AG04450 (cell line): ENCODE measurements at places on chromosomes 1 and 21.

GRCh38 chr1:36352910-36353878 lies 29.7 kb upstream of the EVA1B start:
- no peak for DNase-seq

- no peak for DNase-seq
Observed at GRCh38 chr1:64093941-64094340, 109.5 kb upstream of the UBE2U start.

GRCh38 chr1:199574950-199575349 lies 452.6 kb upstream of the NR5A2 start:
- no peak for DNase-seq

DNA sequence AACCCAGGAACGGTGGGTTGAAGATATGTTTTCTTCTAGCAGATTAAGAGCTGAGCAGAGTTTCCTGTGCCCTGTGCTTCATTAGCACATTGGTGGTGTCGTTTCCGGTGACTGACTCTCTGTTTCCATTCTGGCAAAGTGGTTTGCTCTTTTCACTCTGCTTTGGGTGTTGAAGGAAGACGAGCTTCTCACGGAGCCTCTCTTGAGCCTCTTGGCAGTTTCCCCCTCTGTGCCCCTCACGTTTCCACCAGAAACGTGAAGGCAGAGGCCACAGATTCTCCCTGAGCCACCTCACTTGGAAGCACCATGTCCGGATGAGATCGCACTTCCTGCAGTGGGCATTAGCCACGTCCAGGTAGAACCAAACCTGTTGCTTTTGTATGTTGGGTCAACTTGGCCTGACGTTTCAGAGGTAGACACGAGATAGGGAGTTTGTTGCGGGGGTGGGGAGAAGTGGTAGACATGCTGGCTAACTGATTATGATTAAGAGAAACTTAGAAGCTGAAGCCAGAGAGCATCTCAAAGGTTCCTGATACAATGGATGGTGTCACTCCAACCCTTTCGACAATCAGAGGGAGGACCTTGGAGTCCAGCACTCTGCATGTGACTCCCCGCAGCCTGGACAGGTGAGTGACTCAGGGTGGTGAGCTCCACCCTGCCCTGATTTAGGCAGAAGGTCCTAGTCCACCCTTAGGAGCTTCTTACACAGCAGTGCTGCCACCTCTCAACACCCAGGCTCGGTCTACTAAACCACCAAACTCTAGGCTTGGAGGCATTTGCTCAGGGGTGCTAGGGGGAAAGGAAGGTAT lies at the start of gene LAX1:
Gene LAX1, plus strand, starts transcription at position 155 of the 809 bp plus-strand sequence. Its CDS starts 383 bp downstream, at position 538.
- DNase-seq: no peak

DNA sequence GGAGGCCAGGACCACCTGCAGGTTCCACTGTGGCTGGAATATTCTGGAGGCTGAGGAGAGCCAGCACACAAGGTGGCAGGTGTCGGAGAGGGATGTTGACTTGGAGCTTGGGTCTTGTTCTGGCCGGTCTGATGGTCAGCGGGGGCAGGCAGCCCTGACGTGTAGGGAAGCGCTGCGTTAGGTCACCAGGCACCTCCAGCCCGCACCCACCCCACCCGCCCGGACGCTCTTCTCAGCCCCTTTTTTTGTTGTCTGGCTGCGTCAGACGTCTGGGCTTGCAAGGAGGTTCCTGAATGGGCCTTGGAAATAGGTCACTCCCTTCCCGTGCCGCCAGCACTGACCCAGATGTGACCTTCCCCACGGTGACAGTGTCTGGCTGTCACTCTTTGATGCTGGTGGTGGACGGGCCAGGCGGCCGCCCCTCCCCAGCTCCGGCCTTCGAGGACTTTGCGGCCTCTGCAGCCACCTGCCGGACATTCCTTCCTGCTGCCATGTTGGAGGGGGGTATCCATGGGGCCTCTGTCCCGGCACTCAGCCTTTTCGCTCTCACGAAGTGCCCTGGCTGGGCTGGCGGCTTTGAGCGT lies 30.1 kb downstream of the SPSB1 start:
- DNase-seq: no peak
